ENCODE measurements at places on chromosomes 4 and X.

DNA sequence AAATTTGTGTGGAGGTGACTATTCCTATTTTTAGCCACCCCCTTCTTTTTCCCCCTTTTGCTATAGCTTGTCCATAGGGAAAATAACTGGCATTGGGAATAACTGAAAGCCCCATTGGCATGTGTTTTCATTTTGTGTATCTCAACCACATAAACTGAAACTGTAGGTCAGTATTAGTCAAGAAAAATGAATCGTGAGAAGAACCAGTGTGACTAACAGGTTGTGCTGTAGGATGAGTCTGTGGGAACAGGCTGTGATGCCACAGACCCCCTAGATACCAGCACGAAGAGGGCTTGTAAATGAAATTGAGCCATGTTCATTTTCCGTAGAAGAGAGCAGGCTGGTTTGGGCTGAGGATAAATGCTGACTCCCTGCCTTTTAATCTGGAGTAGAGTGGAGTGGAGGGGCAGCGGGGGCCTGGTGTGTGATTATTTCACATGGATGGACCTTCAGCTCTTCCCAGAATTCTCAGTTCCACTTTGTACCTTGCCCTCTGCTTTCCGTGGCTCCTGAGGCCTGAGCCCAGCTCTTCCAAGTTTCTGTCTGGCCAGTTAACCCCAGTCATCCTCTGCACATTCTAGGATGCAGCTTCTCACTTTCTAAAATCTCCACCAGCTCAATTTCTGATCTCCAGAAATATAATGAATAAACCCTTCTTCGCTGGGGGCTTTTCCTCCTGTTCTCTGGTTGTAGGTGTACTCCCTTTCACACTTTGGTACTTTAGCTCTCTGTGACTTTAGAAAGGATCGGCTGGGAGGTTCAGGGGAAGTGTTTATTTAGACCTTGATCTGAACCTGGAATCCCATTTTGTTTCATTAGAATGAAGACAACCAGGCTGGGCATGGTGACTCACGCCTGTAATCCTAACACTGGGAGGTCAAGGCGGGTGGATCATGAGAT, 37.3 kb downstream of the DCUN1D4 start:
- no peak for DNase-seq

DNA sequence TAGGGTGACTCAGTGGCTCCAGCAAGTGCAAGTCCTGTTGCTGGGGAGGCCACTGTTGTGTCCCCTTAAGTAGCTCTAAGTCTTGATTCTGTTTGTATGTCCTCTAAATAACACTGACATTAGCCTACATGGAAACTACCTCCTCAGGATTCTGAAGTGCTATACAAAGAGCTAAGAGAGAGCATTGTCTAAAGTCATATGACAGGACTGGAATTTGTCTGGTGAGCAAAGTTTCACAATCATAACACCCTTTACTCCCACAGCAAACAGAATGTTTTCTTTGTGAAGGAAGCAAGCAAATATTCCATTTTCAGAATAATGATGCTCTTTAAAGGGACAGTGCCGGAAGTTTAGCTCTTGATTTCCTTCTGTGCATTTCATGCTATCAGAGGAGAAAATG, 23.4 kb upstream of the CT47A1 start:
- no peak for DNase-seq

DNA sequence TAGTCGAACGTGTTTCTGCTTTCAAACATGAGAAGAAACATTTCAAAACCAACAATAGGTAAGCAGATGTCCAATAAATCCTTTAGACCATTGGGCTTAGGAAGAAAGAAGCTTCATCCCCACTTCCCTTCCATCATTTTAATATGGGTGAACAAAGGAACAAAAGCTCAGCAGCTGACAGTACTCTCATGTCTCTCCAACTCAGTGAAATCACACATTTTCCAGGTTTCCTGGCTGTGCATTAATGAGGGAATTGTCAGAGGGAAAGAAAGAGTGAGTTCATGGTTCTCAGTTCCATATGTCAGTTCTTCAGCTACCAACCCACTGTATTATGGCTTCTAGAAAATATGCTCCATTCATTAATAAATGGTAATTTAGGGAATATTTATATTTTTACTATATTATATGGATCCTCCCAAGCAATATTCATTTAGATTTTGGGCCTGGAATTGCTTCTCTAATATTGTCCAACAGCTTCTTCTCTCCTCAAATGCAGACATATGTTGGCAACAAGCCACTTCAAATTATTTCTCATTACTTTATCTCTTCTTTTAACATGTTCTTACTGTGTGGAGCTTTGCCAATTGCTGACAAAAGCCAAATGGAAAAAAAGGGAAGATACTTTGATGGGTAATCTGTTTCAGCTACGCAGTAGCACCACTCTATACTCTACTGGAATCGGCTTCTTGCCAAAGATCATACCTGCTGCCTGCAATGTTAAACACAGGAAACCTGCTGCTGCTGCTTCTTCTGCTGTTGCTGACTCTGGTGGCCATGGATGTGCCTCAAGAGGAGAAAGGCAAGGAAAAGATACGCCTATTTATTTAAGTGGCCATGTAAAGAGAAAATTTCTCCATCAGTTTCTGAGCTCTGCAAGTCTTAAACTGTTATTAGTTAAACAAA, 1757.6 kb downstream of the ARAP2 start:
- no peak for DNase-seq

DNA sequence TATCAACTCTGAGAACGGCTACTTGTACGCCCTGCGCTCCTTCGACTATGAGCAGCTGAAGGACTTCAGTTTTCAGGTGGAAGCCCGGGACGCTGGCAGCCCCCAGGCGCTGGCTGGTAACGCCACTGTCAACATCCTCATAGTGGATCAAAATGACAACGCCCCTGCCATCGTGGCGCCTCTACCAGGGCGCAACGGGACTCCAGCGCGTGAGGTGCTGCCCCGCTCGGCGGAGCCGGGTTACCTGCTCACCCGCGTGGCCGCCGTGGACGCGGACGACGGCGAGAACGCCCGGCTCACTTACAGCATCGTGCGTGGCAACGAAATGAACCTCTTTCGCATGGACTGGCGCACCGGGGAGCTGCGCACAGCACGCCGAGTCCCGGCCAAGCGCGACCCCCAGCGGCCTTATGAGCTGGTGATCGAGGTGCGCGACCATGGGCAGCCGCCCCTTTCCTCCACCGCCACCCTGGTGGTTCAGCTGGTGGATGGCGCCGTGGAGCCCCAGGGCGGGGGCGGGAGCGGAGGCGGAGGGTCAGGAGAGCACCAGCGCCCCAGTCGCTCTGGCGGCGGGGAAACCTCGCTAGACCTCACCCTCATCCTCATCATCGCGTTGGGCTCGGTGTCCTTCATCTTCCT, 2.7 kb downstream of the PCDH10 start:
- no peak for DNase-seq

DNA sequence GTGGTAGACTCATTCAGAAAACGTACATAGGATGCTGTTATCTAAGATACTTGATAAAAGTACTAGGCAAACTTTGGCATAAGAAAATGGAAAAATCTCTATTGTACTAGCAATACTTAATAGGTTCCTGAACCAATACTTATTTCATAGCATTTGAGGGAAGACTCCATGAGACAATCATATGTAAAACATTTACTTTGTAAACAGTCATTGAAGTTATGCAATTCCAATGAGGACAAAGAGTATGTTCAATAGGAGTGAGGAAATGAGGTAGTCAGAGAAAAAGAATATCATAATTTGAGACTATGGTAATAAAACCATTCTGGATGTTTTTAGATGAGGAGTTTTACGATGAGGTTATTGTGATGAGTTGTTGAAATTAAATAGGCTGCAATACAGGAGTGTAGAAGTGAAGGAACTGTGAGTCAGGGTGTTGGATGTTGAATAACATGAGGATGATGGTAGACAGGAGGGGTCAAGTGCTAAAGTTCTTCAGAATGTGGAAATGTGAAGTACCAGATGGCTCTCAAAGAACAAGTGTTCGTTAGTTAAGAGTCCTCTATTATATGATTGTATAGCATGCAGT, 397.9 kb downstream of the PPP3CA start:
- no peak for DNase-seq

- DNase-seq: no peak
Measured at GRCh38 chr4:155696226-155696625, 29.6 kb downstream of the GUCY1A1 start.

GRCh38 chrX:1442016-1442665, 10.6 kb downstream of the ASMTL start:
- no peak for DNase-seq

DNA sequence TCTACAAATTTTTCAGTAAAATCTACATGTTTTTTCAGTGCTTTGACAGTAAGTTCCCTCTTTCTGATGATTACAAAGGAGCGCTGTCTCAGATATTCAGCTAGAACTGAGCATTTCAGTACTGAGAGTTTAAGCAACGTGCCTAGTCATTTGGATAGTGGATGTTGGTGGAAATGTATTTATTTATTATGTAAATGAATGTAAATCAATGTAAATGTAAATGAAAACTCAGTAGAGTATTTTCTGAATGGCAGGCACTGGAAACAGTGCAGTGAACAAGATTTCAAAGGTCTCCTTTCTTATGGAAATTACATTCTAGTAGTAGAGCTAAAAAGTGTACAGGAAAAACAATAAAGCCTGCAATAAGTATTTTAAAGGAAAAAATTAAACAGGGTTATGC, 370.2 kb upstream of the SPANXN4 start:
- no peak for DNase-seq

- no peak for DNase-seq
Measured at GRCh38 chrX:87808576-87809243, 291.1 kb downstream of the KLHL4 start.
